ENCODE measurements at places on chromosomes 3 and 15.

GRCh38 chr15:83559310-83559966 is 94.5 kb upstream of the ADAMTSL3 start:
- peak; percentile 41 for DNase-seq

GRCh38 chr3:113769551-113769950 is 22.7 kb downstream of the ATP6V1A start:
- DNase-seq, result no peak

DNA sequence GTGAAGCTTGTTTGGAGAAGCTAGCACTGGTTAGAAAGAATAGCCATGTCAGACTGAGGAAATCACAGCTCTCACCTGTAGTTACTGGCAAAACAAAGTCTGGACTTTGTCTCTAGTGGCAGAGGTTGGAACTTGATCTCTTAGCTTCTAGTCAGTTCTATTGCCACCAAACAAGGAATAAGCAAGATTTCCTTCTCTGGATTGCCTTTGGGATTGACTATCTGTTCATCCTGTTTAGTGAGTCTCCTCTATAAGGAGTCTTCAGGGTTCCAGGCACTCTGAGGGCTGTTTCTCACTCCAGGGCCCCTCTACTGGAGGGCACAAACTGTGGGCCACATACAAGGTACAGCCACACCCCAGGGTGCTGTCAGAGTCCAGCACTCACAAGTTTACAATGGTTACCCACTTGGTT is 426.6 kb upstream of the THBS1 start:
- DNase-seq, result no peak

- peak; percentile 15 for DNase-seq
Observed at GRCh38 chr3:37054370-37054769, 61.1 kb downstream of the MLH1 start.

- no peak for DNase-seq
Observed at GRCh38 chr3:28247286-28247685, 5.9 kb downstream of the CMC1 start.

- no peak for DNase-seq
Observed at GRCh38 chr3:19199131-19199530, 50.8 kb downstream of the KCNH8 start.

GRCh38 chr3:97917813-97918536 is 54.3 kb downstream of the RIOX2 start:
- DNase-seq, result no peak

- no peak for DNase-seq
Observed at GRCh38 chr3:146274833-146275232, 23.9 kb upstream of the PLSCR4 start.

DNA sequence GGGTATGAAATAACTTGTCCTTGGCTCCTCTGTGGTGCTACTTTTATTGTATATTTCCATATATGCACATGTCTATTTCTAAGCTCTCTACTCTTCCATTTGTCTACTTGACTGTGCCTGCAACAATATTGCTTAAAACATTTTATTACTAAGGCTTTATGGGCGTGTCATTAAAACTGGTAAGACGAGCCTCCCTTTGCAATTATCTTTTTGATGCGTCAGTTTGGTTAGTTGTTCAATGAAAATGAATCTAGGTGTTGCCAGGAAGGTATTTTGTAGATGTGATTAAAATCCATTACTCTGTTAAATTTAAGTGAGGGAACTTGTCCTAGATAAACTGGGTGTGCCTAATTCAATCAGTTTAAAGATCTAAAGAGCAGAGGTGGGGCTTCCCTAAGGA is 12.9 kb upstream of the TRA2B start:
- DNase-seq, result no peak

DNA sequence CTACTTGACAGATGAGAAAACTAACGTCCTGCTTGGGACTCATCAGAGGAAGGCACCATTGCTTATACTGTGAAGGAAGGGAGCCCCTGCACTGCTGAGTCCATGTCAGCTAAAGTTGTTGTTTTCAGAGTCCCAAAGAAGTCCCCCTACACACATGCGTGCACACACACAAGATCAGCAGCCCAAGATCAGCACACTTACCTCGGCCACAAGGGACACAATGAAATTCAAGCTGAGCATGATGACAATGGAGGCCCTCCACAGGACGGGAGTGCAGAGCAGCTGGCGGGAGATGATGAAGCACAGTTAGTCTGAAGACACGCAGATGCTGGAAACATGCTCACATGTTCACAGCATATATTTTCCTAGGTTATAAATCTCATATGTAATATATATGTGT is 28.6 kb upstream of the ATP13A5 start:
- DNase-seq, result no peak

GRCh38 chr3:34807611-34808010 is 831.7 kb upstream of the ARPP21 start:
- DNase-seq, result no peak

- no peak for DNase-seq
Observed at GRCh38 chr3:83023086-83023485, 1261.6 kb upstream of the GBE1 start.

DNA sequence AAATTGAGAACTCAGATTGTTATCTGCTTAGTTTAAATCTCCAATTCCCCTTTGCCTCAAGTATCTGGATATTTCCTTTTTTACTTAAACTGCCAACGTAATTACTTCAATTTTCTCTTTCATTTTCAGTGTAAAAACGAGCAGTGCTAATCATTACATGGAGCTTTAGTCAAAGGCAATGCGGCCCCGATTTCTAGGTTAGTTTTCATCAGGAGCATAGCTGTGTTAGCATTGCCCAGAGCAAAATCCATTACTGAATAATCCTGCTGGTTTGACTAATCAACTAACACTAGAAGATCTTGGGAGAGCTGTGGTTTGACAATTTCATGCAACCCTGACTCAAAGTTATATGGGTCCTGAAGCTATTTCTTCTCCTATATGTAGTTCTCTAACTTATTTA is 46.2 kb downstream of the ZPLD1 start:
- DNase-seq, result no peak

- no peak for DNase-seq
Observed at GRCh38 chr3:63611382-63611781, 41.1 kb upstream of the SNTN start.

DNA sequence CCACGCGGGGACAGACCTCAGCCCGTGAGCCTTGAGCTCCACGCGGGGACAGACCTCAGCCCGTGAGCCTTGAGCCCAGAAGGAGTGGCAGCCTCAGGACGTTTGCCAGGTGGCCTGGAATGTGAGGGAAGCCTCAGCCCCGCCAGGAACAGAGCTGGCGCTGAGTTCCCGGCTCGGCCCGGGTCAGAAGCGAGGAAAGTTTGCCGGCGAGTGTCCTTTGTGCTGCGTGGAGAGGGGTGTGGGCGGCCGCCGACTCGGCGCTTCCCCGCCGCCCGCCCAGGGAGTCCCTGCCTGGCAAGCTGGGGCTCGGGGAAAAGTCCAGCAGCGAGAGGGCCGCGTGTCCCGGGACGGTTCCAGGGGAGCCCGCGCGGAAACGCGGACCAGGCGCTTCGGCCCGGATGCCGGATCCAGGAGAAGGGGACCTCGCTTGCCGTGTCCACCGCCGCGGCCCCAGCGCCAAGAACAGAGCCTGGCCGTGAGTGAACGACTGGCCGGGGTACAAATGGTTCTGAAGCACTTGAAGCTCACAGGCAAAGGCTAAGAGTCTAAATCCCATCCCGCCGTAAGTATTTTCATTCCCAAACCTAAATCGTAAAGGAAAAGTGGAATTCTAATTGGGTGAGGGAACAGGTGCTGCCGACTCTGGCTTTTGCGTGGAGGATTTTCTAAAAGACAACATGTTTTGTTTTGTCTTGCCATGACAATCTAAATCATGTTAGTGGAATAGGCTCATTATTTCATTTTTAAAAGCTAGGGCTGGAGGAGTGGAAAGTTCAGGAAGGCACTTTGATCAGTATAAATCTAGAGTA is 1.7 kb downstream of the LRRN1 start:
- DNase-seq, result no peak

GRCh38 chr3:15403495-15403894 is 23.8 kb downstream of the METTL6 start:
- no peak for DNase-seq

All from GM12891 (cell line).